ENCODE measurements at places on chromosomes 7 and 10.

DNA sequence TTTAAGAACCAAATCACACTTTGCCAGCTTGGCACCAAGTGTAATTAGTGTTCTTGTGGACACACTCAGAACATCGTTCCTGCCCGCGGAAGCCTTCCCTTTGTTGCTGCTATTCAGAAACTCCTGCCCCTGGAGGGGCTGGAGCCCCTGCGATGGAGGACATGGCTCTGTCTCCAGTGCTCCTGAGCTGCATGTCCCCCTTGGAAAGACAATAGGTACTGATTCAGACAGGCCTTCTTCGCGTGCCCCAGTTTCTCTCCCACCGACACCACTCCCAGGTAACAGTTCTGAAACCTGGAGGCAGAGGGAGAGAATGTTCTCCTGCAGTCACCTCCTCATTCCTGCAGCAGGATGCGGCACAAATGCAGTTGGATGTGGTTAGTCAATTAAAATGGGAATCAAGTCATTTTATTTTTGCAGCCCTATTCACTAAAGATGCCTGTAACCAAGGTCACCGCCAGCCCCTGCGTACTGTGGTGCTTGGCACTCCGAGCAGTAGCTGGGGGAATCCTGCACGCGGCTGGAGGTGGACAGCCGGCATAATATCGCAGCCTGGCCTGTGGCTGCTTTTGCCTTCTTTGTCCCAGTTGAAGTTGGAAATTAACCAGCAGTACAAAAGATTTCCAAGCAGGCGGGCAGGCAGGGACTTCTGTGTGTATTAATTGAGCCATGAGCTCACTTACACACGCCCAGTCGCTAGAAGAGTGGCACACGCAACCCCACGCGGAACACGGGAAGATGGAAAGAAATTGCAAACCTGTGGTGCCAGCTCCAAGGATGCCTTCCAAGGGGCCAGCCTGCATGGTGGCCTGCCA, 205.7 kb downstream of the EBF3 start:
- DNase-seq = no peak

- no peak for DNase-seq
Measured at GRCh38 chr7:109939207-109939606, 1151.7 kb upstream of the LRRN3 start.

DNA sequence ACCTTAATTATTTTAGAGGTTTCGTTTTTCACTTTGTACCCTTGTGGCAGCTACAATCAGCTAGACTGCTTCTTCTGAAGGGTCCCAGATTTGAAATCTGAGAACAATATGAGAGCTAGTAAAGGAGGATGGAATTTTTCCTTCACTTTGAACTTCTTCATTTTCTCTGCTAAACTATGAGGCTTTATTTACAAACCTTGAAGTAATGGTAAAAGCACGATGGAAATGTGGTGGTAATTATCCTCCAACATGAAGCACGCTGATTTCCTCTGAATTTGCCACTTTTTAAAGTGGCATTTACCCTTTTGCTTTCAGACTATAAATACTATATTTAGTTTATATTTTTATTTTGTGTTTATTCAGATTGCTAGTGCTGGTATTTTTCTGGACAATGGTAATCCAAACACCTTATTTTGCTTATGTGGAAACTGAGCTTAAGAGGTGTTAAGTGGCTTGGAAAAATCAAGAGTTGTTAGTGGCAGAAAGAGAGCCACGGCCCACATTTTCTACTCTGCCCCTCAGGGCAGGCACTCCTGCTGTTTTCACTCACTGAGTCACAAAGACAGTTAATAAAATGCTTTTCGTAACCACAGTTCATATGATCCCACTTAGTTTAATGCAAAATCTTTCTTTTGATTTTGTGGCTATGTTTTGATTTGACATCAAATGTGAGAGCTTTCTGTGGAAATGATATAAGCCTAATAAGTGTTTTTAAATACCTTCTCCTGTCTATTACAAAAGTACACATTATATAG, 2.7 kb downstream of the SSMEM1 start:
- no peak for DNase-seq

- no peak for DNase-seq
Measured at GRCh38 chr7:27254625-27255024, 12.0 kb downstream of the EVX1 start.

GRCh38 chr7:152967958-152968357, 208.4 kb downstream of the ACTR3B start:
- DNase-seq = no peak

DNA sequence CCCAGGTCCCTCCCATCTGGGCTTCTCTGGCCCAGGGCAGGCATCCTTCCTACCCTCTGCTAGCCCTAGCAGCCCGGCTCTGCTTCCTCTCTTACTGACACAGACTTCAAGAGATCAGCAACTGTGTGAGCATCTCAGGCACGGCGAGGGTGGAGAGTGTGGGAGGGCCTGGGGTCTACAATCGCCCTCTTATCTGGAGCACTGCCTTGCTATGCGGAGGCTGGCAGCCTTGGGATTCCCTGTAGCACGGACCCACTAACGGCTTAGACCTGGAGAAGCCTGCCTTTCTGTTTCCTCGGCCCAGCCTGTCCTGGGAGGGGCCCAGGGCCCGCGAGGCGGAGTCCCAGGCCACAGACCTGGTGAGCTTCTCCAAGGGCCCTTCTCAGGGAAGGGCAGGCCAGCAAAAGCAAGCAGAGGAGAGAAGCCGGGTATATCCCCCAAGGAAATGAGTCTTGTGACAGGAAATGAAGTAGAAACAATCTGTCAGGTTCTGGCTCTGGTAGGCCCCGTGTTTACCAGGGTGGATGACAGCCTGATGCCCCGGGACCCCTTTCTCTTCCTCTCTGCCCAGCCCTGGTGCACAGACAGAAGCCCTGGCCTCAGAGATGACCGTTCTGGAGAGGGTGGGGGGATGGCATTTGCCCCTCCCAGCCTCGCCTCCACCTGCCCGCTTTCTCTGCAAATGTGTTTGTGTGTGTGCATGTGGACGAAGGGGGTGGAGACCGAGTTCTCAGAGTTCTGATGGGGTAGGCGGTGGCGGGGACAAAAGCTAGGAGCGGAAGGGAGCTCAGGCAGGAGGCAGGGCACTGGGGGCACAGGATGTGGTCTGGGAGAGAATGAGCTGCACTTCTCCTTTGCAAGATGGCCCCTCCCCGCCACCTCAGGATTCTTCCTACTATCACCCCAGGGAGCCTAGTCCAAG, 2.5 kb downstream of the LRCH4 start:
- DNase-seq = no peak

- no peak for DNase-seq
Measured at GRCh38 chr7:30146127-30146612, 11.4 kb downstream of the MTURN start.

DNA sequence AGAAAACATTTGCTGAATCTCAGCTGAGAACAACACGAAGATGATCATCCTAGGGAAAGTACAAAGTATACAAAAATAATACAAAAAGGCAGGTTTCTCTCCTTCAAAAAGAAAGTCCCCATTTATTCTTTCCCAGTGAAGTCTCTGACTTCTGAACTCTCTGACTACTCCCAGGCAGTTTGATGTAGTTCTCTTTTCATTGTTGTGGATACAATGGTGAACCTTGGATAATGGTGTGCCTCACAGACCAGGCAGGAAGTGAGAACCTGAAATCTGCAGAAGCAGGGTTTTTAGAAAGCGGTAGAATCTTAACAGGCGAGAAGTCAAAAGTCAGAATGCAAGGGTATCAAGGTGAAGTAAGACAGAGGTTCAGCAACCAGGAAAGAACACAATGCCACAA, 150.8 kb upstream of the NRP1 start:
- DNase-seq = no peak

All from cortex of kidney (tissue), 1 donor.